Cortex of kidney (tissue), 1 donor: ENCODE measurements at places on chromosomes 12 and 14.

- no peak for DNase-seq
These were observed 19.8 kb downstream of the GALNT6 start for GRCh38 chr12:51371295-51371953.

DNA sequence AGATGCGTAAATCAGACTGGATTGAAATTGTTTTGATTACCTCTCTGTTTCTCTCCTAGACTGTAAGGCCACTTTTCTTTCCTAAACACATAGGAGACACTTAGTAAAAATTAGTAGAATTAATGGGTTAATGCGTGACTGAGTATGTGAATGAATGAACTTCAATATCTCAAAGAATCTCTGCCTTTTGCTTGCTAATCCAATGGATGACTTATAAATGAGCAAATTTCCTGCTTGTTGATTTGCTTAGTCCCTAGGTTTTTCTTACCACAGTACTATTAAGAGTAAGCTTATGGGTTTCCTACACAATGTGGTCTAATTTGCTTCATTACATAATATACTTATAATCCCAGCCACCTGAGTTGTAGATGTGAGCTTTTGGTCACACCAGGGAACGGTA is 164.1 kb downstream of the SRGAP1 start:
- DNase-seq, result no peak

- no peak for DNase-seq
These were observed 417.6 kb downstream of the PDZRN4 start for GRCh38 chr12:41605545-41606305.

GRCh38 chr14:74840603-74841030 is 35.3 kb downstream of the PROX2 start:
- DNase-seq, result no peak

- DNase-seq, result no peak
These were observed 218.4 kb upstream of the C14orf180 start for GRCh38 chr14:104361101-104361591.

GRCh38 chr12:7892186-7892980 is 19.7 kb upstream of the SLC2A14 start:
- no peak for DNase-seq

DNA sequence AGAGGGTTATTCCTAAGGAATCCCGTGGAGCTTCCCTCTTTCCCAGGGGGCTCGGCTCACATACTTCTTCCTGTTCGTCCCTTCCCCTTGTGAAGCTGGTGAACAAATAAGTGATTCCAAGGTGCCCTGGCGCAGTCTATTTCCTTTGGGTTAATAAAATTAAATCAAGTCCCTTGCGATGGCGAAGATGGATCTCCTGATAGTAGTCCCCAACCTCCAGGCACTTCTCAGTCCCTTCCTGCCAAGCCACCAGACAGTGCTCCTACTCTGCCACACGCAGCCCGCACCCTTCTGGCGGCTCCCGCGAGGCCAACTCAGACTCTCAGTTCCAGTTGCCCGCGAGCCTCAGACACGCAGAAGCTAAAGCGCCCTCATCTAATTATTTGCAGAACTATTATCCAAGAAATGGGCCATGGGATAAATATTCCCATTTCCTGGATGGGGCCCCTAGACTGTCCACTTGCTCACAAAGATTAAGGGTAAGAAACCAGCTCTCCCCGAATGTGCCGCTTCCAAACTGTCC is 2.4 kb upstream of the SIX6 start:
- no peak for DNase-seq

DNA sequence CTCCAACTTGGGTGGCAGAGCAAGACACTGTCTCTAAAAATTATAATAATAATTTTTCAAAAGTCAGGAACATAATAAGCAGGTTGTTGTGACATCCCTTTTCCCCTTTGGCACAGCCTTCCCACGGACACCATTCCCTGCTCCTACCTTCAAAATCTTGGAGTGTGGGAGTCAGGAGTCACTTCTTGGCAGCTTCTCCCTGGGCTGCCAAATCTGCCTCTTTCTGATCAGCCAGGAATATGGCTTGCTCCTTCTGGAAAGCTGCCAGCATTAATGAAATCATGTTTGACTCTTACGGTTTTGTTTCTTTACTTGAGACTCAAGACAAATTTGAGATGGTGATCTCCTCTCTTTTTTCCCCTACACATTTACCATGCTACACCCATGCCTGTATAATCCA is 391.4 kb upstream of the SYT1 start:
- DNase-seq, result no peak

- DNase-seq, result no peak
These were observed 1.1 kb downstream of the TAOK3 start for GRCh38 chr12:118371321-118372282.

- no peak for DNase-seq
These were observed 194.3 kb downstream of the CAPZA3 start for GRCh38 chr12:18932211-18932610.

- DNase-seq, result no peak
These were observed 48.4 kb upstream of the TMTC2 start for GRCh38 chr12:82638324-82638723.

- no peak for DNase-seq
These were observed 263 bp downstream of the RCOR1 start for GRCh38 chr14:102592763-102593060.

DNA sequence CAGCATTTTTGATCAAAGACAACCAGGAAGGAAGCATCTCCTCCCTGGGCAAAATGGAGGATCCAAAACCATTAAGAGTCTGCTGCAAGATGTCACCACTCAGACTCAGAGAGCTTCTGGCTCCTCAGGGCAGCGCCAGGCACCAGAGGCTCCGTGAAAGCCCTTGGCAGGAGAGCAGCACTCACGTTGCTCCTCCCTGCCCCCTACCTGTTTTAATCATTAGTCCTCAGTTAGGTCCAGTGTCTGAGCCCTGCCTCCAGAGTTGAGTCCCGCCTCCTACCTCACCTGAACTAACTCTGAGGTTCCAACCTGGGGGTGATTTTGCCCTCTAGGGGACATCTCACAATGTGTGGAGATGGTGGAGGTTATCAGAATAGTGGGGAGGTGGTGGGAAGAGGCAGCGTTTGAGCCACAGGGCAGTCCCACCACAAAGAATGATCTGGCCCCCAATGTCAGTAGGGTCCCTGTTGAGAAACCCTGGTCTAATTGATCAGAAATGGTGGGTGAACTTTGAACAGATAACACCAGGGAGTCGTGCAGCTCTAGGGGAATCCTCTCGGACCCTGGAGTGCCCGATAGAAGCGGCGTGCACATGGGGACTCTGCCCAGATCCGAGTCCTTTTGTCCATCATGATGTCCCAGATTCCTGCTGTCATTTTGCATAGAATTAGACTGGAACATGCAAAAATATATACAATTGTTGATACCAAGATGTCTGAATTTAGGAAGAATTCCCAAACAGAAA is 156.7 kb upstream of the DIO3 start:
- DNase-seq, result no peak

DNA sequence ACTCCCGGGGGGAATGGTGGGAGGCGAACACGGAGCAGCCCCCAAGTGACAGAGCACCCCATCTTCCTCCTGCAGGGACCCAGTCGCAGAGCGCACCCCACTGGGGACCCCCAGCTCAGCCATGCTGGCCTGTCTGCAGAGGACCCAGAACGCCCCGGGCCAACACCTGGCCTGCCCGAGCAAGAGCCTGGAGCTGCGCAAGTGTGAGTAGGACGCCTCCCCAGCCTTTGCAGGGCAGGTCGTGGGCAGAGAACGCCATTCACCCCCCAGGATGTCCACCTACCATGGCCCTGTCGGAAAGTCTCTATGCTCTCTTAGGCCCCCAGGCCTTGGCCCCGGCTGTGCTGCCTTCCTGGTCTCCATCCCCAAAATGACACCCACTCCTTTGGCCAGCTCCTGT is 30.4 kb downstream of the FAM222A start:
- no peak for DNase-seq

DNA sequence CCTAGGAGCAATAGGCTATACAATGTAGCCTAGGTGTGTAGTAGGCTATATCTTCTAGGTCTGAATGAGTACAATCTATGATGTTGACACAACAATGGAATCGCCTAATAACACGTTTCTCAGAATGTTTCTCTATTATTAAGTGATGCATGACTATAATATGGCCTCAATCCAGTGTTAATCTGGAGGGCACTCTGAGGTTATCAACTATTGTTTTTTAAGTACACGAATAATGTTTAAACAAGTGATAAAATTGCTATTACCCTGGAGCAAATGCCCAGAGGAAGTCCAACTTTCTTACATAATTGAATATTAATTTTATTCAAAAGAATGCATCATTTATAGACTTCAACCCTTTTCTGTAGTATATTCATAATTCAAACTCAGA is 16.4 kb upstream of the CNIH1 start:
- no peak for DNase-seq

GRCh38 chr12:90945070-90945649 is 9.8 kb downstream of the CCER1 start:
- no peak for DNase-seq

GRCh38 chr14:53528185-53528671 is 375.1 kb upstream of the DDHD1 start:
- no peak for DNase-seq

- no peak for DNase-seq
These were observed 270.5 kb upstream of the PWP1 start for GRCh38 chr12:107415071-107415470.

GRCh38 chr12:130596241-130596640 is 119.9 kb downstream of the RIMBP2 start:
- DNase-seq, result no peak

GRCh38 chr14:100546051-100546443 is 41.2 kb downstream of the BEGAIN start:
- no peak for DNase-seq

GRCh38 chr12:63978519-63978918 is 134.0 kb downstream of the SRGAP1 start:
- DNase-seq, result no peak

DNA sequence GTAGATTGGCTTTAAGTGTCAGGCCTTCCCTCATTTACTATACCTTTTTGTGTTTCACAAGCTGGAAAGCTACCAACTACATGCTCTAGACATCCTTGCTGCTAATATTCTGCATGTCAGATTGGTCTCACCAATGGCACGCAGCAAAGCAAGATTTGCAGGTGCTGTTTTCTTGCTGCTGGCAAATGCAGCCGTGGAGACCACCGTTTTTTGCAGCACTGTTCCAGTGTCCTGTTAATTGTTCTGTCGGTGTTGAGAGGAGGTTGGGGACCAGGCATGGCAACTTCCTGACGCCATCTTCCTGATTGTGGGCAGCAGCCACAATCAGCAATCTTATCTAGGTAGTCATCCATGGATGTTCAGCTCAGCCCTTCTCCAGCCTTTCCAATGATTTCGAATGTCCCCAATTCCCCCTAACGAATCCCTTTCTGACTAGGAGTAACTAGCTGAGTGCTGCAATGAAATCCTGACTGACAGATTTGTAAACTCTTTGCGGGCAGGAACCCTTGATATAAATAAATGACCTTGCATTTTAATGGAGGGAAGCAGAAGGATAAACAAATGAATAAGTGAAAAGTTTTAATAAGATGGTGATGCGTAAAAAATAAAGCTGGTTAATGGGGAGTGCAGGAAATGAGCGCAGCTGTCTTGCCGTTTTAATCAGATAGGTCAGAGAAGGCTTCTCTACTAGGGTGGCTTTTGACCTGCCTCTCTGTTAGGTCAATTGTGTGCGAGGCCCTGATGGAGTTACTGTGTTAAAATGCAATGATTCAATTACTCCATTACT is 574 bp upstream of the CRADD start:
- no peak for DNase-seq

DNA sequence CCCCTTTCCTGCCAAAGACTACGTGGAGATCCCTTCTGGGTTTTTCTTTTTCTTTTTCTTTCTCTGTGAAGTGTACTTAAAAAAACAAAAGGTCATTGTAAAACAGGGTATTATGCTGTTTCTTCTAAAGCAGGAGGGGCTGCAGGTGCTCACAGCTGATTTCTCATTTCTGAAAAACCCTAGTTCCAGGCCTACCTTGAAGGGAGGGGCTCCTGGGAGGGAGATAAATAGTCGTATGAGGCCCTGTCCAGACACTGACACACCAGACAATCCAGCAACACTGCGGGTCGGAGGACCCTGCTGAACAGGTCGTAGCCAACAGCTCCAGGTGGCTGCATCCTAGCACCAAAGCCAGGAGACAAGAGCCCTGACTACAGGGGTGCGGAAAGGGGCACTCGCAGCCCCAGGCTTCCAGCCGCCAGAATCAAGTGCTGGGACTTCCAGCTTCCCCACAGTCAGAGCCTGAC is 41.1 kb downstream of the PSMA6 start:
- no peak for DNase-seq

- no peak for DNase-seq
These were observed 270.6 kb downstream of the TTC8 start for GRCh38 chr14:89095036-89095435.

GRCh38 chr14:73863209-73863608 is 11.6 kb downstream of the PTGR2 start:
- DNase-seq, result no peak

DNA sequence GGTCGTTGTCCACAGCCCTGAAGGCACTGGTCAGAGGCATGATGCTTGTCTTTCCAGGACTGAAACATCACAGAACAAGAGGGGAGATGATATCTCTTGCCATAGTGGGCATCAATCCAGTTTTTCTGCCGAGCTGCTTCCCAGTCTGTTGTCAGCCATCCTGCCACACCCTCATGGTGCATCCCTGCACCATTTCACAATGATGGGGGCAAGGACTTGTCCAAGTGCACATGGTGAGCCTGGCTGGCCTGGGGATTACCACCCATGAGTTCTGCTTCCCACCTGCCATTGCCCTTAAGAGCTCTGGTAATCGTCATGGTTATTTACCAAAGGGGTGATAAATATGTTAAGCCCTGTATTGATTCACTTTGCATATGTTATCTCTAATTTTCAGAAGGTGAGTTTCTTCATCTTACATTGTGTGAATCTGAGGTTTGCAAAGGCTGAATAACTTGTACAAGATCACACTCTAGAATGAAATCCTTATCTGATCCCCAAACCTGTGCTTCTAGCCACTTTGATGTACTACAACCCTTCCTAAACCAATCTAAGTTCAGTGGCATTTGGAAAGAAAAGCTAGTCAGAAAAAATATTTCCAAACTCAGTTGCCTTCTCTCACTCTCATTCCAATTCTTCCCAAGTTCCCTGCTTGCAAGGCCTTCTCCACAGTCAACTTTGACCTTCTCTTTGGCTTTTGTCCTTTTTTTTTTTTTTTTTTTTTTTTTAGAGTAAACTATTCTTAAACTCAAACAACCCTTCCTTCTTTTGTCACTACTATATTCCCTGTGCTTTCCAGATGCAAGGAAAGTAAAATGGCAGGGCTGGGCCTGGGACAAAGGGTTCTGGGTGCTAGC is 2.3 kb downstream of the AVIL start:
- no peak for DNase-seq

DNA sequence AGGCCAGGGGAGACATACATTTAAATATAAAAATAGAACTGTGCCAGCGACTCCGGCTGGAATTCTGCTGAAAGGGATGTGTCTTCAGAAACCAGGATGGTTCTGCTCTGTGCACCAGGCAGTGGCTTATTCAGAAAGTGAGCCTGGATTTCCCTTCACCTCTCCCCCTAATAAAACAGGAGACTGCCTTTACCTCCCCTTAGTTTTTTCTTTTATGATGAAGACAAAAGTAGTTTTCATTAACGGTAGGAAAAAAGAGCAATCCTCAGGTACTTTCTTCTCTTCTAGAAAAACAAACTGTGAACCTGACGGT is 346 bp downstream of the SLC7A8 start:
- no peak for DNase-seq

GRCh38 chr12:69475237-69475975 is 5.2 kb downstream of the FRS2 start:
- DNase-seq, result no peak

GRCh38 chr14:63045234-63045611 is at the start of gene KCNH5:
Gene KCNH5 (minus strand): TSS chr14:63045458. CDS start chr14:63045186, 272 bp downstream.
- DNase-seq, result no peak

- no peak for DNase-seq
These were observed 77.0 kb downstream of the CPSF2 start for GRCh38 chr14:92198804-92199203.
